Activated CD4-positive, alpha-beta T cell treated with anti-CD3 and anti-CD28 coated beads, Interleukin-2, Interleukin-4, amounts not matched to agents 100 ng/mL and 50 ng/mL, durations not matched to agents 16 hours and 8 hours (primary cell): ENCODE measurements at places on chromosomes 1 and 21.

DNA sequence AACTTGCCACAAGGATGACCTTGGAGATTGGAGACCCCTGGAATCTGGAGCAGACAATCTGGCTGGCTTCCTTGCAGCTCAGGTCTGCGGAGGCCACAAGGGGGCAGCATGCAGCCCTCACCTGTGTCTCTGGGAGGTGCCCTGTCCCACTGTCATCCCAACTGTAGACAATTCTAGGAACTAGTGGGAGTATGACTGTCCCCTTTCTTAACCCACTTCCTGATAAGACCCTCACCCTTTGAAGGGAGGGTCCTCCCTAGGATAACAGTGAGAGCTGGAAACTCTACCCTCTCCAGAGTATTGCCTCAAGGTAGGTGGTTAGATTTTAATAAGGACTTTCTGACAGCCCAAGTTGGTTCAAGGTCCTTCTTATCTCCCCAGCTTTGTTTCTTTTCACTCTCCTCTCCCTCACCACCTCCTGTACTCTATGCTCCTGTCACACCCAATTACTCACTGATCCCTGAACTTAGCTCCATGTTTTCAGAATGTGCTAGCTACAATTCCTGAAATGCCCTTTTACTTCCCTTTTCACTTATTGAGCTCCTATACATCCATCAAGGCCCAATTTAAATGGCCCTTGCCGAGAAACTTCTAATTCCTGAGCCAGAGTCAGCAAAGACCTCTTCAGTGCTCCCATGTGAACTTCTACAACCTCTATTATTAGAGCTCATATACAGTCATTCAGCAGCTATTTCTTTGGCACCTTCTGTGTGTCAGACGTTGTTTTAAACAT, 9.2 kb upstream of the KCNQ4 start:
- peak; percentile 46 for DNase-seq

GRCh38 chr1:88330201-88330600, 353.9 kb upstream of the PKN2 start:
- DNase-seq: no peak

- DNase-seq: no peak
Measured at GRCh38 chr1:10965546-10966226, 46.8 kb upstream of the TARDBP start.

DNA sequence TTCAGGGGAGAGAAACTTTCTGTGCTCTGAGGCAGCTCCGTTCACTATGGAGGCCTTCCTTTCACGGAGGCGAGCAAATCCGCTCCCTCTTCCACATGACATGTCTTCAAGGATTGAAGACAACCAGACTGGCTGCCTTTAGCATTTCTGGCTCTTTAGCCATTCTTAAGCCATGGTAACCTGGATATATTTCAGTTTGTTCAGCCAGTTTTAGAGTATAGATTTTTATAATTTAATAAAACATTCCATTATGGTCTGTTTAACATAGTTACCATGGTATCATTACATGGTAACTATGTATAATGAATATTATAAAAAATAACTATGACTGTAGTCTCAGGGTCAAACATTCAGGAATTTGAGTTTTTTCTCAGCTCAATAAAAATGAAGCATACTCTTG, 54.2 kb upstream of the NFIA start:
- DNase-seq: no peak

DNA sequence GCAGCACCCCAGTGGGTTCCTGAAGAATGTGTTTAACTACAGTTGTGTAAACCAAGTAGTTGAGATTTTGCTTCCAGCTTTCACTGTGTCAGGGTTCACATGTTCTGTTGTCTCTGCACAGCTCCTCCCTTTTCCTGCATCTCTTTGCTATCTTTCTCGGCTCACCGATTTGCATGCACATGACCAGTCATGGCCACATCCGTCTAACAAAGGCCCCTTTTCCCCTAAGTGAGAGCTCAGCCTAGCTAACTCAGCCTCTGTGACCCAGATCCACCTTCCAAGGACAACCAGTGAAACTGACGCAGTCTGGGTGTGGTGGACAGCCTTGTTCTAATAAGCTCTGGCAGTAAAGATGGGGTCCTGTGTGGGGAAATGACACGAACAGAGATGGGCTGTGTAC, 101.1 kb downstream of the ZP4 start:
- no peak for DNase-seq

DNA sequence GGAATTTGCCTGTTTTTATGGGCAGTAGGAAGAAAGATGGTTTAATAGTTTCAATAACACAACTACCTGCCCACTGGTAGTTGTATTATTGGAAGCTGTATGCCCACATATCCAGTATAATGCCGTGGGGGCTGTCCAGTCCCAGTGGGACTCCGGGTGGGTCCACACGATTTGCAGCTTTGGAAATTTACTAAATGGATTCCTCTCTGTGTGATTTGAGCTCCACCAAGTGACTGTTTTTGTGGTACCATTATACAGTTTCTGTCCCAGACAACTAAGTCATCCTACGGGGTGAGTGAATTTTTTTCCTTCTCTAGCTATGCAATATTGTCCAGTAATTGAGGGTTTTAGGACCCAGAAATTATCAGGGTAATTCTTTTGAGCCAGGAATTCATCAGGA, 86.8 kb downstream of the PLA2G4A start:
- no peak for DNase-seq

- no peak for DNase-seq
Measured at GRCh38 chr1:162010175-162010506, 13.5 kb downstream of the OLFML2B start.

DNA sequence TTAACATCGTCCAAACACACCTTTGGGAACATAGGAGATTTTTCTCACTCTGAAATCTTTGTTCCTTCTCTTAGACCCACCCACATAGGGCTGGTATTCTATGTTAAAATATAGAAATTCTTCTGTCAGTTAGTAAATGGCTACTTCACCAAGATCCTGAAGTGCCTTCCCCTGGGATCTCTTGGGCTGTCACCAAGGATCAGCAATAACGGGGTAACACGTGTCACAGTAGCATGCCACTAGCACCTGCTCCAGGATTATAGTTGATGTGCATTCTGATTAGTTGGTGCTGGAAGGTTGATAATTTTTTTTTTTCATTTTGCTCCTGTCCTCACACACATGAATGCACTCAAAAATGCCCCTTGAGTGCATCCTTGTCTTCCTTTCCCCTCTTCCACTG, 298.7 kb downstream of the NTNG1 start:
- no peak for DNase-seq

DNA sequence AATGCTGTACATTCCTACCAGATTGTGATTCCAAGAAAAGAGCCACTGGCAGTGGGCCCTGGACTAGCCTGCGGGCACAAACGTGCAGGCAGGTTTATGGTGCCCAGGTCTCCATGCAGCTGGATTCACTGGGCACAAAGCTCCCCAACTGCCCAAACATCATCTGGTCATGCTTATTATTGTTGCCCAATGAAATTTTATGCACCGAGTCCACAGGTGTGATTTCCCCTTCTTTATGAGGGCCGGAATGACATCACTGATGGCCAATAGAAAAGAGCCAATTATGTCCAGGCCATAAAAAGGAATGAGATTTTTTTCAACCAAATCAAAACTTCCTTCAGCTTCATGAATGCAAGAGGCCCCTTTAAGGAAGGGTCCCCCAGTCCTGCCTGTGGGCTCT, 66.2 kb downstream of the ERI3 start:
- no peak for DNase-seq

GRCh38 chr1:54987919-54988705, 7.7 kb downstream of the TMEM61 start:
- no peak for DNase-seq

GRCh38 chr1:30129421-30130055, 593.8 kb downstream of the MATN1 start:
- no peak for DNase-seq

DNA sequence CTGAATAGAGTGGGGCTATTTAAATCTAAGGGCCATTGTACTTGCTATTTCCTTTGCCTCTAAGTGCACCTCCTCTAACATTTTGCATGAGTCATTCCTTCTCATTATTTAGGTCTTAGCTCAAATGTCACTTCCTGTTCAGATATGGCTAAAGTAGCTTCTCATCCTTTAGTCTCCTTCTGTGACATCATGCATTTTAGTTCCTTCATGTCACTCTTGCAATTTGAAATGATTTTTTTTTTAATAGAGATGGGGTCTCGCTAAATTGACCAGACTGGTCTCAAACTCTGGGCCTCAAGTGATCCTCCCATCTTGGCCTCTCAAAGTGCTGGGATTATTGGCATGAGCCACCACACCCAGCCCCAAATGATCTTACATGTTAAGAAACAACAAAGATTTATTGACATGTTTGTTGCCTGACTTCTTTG, 6.6 kb downstream of the TBX19 start:
- DNase-seq: peak; percentile 31

DNA sequence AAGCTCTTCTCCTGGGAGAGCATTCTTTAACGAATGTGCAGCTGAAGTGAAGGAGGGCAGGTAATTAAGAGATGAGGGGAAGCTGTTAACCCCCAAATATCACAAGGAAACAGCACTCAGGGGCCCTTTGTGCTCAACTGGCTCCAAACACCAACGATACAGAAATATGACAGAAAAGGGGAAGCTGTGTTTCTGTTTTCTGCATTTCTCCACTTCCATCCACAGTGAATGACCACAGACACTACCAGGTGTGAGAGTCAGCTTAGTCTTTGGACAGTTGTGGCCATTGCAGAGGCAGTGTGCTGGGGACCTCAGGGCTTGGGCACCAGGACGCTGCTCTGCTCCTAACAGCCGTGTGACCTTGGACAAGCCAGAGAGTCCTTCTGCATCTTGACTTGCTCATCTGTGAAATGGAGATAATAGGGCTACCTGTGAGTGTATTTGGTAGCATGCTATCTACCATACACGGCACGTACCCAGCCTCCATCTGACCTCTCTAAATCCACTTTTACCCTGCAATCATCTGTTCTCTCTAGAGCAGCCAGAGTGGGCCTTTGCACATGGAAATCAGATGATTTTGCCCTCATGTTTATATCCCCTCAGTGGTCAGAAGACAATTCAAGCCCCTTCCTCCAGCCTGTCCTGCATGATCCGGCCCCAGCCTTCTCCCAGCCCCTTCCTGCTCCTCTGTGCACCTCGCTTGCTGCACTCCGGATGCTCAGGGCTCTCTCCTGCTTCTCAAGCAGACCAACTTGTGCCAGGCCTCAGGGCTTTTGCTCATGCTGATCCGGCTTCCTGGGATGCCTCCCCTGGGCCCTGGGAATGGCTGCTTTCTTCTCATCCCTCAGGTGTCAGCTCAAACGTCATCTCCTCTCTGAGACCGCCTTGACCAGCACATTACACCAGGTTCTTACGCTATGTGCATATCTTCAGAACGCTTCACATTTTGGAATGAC, 4.7 kb upstream of the TINAGL1 start:
- no peak for DNase-seq

DNA sequence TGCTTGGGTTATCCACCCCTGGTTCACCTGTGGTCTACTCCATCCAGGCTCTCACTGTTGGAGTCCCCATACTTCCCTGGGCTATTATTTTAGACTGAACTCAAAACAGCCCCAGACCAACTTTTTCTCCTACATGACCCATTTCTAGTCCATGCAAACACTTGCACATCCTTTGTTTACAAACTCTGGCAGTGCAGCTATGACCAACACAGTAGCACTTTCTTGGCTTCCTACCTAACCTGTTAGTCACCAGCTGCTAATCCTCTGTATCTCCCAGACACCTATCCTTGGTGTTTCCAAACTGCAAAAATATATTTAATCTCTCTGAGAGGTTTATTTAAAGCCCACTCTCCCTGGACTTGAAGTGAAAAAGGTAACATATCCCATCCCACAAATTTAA, 90.8 kb downstream of the DDAH1 start:
- no peak for DNase-seq

GRCh38 chr1:5659606-5660005, 332.6 kb downstream of the NPHP4 start:
- no peak for DNase-seq

DNA sequence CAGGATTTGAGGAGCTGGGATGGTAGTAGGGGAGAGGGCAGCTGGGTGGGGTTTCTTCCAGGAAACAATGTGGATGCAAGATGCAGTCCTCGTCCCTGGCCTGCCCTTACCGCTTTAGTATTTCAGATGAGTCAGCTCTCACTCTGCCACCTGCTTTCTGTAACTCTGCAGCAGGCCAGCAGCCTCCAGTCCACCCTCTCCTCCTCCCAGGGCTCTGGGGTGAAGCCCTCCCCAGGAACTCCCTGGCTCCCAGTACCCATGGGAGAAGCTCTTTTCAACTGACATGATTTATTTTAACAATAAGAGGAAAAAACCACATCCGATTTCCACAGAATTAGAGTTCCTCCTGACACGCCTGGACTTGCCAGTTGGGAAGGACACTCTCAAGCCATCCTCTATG, 39.0 kb upstream of the IL20 start:
- DNase-seq: no peak

DNA sequence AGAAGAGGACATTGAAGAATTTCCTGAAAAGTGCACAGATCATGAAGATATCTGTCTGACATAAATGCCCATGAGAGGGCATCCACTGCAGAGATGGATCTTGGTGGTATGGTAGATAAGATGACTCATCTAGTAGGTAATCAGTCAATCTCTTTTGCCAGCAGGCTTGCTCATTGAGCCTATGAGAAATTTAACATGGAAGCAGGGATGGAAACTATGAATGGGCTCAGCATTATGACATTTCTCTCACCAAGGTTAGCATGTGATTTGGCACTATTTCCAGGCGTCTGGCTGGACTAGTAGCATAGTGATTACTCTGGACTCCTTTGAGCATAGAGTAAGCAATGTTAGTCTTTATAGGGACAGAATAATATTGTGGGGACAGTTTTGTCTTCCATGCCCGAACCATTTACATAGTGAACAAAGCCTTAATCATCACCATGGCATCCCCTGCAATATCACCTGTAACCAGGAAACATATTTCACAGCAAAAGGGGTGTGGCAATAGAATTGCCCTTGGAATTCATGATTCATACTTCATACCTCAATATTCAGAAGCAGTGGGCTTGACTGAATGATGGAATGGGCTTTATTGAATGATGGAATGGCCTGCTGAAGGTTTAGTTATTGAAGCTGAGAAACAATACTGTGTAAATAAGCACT, 7.3 kb downstream of the OR2C3 start:
- no peak for DNase-seq

- no peak for DNase-seq
Measured at GRCh38 chr1:156662005-156662799, 15.0 kb downstream of the NES start.

DNA sequence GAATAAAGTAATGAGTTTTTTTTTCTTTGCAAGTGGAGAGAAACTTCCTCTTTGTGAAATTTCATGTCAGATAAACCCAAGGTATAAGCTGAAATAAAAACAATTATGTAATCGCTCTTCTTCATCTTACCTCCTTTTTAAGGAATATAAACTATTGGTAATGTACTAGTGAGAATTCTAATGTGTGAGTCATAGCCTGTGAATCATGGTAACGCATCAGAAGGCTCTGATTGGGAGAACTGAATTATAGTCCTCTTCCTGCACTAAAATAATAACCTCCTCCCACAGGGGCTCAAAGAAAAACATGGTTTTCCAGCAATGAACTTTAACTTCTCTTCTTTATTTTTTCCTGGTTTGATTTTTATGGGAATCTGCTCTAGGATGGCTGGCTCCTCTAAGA, 57.1 kb upstream of the COX20 start:
- no peak for DNase-seq
